KBM-7 (cell line): ENCODE measurements at places on chromosomes 1 and 21.

- DNase-seq, result no peak
Measured at GRCh38 chr1:38046333-38046883, at the start of gene POU3F1. POU3F1 (minus strand) TSS chr1:38046793; CDS start chr1:38046743, 50 bp downstream.

DNA sequence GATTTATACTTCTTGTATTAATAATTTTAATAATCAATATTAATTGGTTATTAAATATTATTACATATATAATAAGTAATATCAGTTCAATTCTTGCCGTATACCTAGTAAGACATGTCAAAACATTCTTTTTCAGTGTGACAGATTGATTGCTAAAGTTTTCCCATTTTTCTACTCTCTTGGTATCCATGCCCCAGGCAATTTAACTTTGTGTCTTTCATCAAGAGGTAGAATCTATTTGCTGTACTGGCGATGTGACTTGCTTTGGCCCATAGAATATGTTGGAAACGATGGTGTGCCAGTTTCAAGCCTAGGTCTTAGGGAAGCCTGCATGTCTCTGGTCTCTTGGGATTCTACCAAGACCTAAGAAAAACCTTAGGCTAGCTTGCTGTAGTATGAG lies 436.1 kb upstream of the ADAMTS5 start:
- no peak for DNase-seq

DNA sequence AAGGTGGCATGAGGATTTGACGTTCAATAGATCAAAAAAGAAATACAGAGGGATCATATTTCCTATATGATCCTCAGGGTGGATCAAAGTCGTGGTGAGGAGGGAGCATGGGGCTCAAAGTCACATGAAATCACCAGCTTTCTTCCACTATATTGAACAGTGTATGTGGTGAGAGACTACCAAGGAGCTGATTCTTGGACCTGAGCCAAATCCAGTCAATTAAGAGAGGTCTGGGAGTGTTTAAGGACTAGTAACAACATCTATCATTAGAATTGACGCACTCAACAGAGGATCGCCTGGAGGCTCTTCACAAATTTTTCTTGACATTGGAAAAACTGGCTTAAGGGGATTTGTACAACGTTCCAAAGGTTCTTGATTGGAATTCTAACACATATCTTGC lies 267.7 kb upstream of the PROX1 start:
- no peak for DNase-seq

GRCh38 chr1:206676499-206676898 lies 8.2 kb upstream of the MAPKAPK2 start:
- DNase-seq, result no peak

GRCh38 chr1:212396638-212397037 lies 18.0 kb downstream of the PACC1 start:
- no peak for DNase-seq

DNA sequence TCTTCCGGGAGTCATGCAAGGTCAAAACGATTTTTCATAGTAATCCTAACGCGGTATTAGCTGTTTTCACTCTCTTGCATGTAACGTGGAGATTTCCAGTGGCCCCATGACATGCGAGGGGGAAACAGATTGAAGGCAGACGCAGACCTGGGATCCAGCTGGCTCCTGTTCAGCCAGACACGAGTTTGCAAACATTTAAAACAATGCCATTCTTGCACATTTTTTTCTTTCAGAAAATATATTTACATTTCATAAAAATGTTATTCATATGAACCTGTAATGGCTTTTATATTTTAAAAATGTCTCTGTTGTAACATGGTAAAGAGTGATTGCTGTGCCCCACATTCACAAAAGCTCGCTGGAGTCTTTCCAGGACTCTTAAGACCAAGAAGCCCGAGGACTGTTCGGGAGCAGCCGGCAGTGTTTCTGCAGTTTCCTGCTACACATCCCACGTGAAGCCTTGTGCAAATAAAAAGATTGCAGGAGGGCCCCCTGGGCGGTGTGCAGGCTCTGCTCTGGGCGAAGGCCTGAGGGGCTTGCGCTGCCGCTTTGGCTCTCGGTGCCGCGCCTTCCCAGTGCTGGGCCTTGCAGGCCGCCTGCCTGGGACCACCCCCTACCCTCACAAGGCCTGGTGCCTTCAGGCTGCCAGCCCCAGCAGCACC lies 184.9 kb downstream of the DYRK1A start:
- DNase-seq, result no peak

- DNase-seq, result no peak
Measured at GRCh38 chr21:41188486-41189149, 20.7 kb downstream of the BACE2 start.
